ENCODE measurements at places on chromosomes 3 and 15.

- DNase-seq = no peak
Measured at GRCh38 chr3:69776289-69776688, 37.0 kb downstream of the MITF start.

GRCh38 chr15:78762985-78763795 is 48.1 kb downstream of the ADAMTS7 start:
- no peak for DNase-seq

- DNase-seq = no peak
Measured at GRCh38 chr3:66280304-66280703, 59.5 kb downstream of the SLC25A26 start.

- DNase-seq = no peak
Measured at GRCh38 chr3:172666181-172666872, 44.5 kb downstream of the NCEH1 start.

- no peak for DNase-seq
Measured at GRCh38 chr15:95252404-95252803, 1021.0 kb downstream of the MCTP2 start.

All from omental fat pad (tissue), 4 donors.